ENCODE measurements at places on chromosomes 2 and 18. TPM values are rescaled to one million over a fixed set of nuclear protein-coding genes. Genes with fewer than 3 reads are reported as not detected.

DNA sequence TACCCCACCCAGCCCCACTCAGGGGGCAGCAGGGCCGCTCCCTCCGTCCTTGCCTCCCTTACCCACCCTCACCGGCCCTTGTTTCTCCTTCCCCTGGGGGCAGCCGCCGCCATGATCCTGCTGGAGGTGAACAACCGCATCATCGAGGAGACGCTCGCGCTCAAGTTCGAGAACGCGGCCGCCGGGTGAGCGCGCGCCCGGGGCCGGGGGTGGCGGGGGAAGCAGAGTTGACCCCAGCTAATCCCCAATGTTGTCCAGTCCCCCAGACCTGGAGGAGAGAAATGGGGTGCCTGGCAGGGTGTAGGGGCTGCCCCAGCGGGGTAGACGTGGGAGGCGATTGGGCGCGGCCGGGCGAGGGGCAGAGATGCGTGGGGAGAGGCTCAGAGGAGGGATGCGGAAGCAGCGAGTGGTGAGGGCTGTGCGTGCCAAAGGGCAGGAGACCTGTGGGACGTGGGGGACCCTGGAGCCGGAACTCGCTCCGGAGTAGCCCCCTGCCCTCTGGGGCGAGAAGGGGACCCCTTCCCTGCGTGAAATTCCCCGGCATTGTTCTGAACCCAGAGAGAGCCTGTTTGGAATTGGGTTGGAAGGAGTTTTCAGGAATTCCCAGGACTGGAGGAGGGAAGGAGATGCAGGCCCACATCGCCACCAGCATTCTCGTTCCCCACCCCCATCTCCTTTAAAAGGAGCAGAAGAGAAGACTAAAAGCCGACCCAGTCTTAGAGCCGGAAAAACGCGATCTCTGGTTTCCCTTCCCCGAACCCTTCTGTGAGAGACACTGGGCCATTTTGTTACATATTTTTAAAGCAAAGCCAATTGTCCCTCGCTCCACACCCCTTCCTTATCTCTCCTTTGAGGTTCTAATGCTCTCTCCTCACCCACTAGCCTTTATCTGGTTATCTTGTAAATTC, 625 bp downstream of the ARPC2 start:
- no peak for DNase-seq

DNA sequence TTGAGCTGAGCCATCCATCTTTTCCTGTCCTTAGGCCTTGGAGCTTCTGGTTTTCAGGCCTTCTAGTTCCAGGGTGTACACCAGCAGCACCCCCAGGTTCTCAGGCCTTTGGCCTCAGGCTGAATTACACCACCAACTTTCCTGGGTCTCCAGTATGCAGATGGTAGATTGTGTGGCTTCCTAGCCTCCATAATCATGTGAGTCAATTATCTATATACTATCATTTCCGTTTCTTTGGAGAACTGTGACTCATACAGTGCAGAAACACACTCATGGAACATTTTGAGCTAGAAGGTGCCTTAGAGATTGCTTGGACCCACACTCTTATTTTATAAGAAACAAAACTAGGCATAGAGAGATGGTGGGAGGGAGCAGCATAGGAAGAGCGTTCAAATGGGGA, 167.4 kb downstream of the NCK2 start:
- no peak for DNase-seq

DNA sequence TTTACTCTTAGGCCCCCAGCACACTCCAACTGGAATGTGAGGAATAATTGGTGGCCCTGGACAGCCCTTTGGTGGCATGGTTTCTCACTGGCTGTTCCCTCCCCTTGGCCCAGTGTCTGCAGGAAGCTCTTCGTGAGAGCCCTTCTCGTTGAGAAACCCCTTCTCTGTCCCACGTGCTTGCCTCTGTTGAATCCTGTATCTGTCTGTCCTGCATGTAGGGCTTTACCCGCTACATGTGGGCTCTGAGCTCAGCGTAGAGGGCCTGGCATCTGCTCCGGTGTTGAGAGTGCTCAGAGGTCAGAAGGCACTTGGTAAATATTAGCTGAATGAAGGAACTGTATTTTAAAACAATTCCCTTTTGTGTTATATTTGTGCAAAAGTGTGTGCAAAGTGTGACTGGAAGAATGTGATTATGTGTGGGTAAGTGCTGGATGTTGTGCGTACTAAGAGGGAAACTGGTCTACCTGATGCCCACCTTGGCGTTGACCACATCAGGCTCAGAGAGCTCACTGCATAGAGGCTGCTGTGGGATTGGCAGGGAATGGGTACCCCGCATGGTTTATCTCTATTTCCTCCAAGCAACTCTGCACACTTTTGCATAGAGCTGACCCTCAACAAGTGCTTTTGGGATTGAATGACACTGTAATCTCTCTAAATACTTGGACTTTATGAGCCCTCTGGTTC, 40.0 kb downstream of the RNF144A start:
- DNase-seq: no peak

GRCh38 chr2:207045531-207045930, 106.2 kb downstream of the CPO start:
- peak; percentile 56 for DNase-seq

DNA sequence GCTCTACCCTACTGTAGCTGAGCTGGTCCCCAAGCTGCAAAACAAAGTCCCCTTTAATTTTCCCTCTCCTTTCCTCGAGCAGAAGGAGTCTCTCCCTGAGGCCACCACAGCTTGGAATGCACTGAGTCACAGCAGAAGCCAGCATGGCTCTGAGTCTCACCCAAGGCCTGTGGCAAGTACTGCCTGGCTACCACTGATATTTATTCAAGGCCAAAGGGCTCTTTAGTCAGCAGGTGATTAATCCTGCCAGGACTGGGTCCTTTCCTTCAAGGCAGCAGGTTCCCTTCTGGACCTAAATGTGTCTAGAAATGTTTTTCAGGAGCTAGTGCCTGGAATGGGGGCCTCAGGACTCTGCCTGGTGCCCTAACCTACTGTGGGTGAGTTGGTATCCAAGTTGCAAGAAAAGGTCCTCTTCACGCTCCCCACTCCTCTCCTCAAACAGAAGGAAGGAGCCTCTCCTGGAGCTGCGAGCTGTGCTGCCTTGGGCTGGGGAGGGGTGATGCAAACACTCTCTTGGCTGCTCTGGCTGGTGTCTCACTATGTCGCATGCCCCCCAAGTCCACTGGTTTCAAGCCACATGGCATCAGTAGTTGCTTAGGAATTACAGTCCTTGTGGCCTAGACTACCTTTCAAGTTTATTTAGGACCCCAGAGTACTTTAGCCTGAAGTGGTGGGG, 53.4 kb downstream of the CD28 start:
- peak; percentile 91 for DNase-seq

DNA sequence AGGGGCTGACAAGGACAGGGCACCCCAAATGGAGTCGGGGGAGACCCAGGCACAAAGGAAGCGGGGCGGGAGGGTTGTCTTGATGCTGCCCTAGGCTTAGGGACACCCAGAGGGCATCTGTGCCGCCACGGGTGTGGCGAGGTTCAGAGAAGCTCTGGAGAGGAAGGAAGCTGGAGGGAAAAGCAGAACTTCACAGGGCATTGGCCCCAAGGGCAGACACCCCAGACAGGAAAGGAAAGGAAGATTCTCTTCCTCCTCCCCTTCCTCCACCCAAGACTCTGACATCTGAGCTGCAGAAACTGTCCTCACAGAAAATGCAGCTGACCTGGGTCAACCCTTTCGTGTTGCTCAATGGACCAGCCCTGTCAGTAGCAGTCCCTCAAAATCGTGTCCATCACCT, 25.6 kb downstream of the DNMT3A start:
- no peak for DNase-seq

GRCh38 chr18:32351032-32351431, 119.7 kb downstream of the GAREM1 start:
- peak; percentile 69 for DNase-seq

DNA sequence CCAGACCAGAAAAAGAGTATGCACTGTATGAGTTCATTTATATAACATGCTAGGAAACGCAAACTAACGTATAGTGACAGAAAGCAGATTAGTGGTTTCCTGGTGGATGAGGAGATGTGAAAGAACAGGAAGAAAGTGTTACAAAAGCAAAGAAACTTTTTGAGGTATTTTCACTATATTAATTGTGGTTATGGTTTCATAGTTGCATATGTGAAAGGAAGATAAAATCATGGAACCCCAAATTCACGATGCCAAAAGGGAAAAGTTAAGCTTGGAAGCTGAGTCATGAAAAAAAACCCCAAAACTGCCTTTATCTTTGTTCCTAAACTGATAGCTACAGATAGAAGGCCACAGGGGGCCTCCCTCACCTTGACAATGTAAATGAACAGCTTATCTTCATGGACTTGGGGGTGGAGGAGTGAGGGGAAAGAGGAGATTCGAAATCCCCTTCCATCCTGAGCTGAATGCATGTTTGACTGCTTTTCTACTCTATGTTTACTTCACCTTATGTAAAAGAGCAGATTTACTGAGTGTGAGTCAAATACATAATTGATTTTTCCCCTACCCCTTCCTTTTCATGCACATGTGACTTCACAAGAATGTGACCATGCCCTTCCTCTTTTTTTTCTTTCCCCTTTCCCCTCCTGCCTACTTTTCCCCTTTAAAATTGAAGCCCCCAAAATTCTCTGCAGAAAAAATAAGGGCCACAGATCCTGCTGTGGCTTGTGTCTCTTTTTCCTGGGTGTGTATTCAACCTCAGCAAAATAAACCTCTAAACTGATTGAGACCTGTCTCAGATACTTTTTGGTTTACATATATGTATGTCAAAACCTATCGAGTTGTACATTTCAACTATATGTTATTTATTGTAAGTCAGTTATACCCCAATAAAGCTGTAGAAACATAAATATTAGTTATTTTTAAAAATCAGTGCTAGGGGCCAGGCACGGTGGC, 100.1 kb upstream of the TLK1 start:
- DNase-seq: no peak

DNA sequence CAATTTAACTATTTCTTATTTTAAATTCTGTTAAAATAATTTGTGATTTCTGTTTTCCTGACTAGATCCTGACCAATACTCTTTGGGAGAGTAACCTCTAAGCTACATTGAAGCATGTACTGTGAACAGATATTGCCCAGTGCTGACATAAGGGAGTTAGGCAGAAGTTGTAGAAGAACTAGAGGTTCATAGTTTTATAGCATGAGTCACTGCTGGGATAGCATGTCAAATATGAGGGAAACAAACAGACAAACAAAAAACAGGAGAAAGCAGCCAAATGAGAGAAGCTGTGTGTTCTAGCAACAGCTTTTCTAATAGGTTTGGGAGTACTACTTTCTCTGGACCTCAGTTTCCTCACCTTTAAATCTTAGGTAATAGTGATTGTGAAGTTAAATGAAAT, 72.4 kb downstream of the CERS6 start:
- DNase-seq: no peak

DNA sequence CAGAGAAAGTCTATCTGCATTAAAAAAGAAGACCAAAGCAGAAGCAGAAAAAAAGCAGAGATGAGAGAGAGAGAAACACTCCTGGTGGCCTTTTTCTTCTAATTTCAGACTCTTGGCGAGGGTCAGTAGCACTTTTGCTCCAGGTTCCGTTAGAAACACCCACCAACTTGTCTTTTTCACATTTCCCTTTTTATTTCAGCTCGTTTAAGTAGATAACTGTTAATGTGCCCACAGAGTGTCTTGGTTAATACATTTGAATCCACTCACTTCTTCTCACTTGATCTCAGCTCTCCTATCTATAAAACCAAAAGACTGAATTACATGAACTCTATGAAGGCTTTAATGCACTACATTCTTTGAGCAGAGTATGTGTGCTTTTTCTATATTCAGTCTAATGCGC, 63.1 kb downstream of the AAK1 start:
- DNase-seq: no peak

DNA sequence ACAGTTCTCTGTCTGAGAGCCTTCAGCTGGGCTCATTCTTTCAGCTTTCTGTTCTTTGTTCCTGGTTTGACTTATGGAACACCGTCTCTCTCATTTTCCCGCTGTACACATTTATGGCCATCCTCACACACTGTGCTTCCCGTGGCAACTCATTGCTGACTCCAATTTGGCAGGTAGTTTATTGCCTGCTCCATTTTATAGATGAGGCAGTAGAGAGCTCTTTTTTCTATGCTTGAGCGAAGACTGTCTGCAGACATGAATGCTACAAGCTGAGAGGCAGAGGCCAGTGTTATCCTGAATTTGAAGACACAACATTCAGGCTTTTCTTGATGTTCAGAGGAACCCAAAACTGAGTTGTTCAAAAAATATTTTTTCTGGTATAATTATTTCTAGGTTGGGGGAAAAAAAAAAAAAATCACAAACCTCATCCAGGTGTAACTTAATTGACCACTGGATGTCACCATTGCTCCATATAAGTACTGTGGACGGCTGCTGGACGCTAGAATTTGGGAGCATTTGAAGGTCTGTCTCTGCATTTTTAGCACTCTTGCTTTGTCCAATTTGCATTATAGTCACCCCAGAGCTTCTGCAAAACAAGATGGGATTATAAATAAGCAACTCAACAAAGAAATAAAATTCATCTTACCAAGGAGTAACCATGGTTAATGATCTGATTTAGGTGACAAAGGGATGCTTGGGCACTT, 83.5 kb downstream of the HRH4 start:
- no peak for DNase-seq

GRCh38 chr18:14924226-14924625, 176.3 kb downstream of the ANKRD30B start:
- no peak for DNase-seq

GRCh38 chr2:159267921-159268320, 18.6 kb downstream of the WDSUB1 start:
- no peak for DNase-seq

- DNase-seq: no peak
These were observed 308.6 kb downstream of the AKAIN1 start for GRCh38 chr18:4888251-4889040.

- no peak for DNase-seq
These were observed 69.6 kb downstream of the SRBD1 start for GRCh38 chr2:45541450-45541849.

DNA sequence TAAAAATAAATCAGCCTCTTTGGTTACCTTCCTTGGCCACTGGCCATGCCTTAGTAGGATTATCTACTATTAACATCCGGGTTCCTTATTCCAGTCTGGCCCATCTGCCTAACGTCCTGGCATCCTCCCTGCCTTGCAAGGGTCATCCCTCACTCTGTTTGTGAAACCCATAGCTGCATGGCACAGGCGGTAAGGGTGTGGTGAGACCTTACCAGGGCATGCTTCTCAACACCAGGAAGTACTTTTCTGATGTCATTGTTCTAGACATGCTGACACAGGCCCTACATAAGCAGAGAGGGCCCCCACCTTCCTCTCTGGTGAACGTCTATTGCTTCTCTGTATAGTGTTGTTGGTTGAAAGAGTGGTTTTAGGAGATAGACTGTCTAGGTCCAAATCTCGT, 296.8 kb upstream of the SPRED2 start:
- no peak for DNase-seq

VIL1 gene
- total RNA-seq: not detected

XDH gene
- total RNA-seq: 2.2 TPM

RGPD4 gene
- total RNA-seq: not detected

PLCL1 gene
- 0.84 TPM for total RNA-seq

LINC00305 gene
- total RNA-seq: not detected

UGT1A5 gene
- not detected for total RNA-seq

NT5C1B gene
- not detected for total RNA-seq

TEKT4 gene
- total RNA-seq: not detected

CD8B gene
- total RNA-seq: not detected

Measured in astrocyte (in vitro differentiated cells and primary cell).